ENCODE measurements at places on chromosomes 16 and 17.

DNA sequence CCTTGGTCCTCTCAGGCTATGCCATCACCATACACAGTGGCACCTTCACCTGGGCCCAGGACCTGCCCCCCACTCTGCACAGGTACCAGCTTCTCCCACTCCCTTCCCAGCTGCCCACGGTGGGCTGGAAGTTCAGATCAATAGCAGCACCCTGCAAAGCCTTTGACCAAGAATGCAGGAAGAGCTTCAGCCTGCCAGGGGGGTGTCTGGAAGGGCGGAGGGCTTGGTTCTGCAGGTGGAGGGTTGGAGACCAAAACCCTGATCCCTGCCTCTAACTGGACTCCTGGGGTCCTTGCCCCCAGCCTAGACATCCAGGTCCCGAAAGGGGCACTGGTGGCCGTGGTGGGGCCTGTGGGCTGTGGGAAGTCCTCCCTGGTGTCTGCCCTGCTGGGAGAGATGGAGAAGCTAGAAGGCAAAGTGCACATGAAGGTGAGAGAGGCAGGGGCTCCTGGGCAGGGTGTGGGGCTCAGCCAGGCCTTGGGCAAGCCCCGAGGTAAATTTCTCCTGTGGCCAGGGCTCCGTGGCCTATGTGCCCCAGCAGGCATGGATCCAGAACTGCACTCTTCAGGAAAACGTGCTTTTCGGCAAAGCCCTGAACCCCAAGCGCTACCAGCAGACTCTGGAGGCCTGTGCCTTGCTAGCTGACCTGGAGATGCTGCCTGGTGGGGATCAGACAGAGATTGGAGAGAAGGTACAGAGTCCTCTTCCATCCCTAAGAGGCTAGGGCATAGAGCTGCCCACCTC lies 34.3 kb downstream of the ABCC3 start:
- no peak for DNase-seq

DNA sequence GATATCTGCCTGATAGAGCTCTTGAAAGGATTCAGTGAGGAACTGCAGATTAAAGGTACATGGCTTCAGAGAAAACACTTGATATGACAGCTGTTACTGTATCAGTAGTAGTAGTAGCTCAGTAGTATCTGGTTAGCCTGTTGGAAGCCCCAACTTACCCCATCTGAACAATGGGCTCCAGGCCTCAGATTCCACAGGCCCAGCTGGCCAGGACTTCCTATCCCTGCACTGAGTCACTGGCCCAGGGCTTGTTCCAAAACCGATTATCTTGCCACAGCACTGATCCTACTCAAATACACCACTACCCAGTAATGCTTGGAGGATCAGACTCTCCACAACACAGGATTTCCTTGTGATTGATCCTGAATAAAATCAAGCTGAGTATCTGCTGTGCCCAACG lies 32.6 kb downstream of the DCUN1D3 start:
- DNase-seq, result no peak

- no peak for DNase-seq
Measured at GRCh38 chr16:73289232-73289631, 241.3 kb upstream of the ZFHX3 start.

DNA sequence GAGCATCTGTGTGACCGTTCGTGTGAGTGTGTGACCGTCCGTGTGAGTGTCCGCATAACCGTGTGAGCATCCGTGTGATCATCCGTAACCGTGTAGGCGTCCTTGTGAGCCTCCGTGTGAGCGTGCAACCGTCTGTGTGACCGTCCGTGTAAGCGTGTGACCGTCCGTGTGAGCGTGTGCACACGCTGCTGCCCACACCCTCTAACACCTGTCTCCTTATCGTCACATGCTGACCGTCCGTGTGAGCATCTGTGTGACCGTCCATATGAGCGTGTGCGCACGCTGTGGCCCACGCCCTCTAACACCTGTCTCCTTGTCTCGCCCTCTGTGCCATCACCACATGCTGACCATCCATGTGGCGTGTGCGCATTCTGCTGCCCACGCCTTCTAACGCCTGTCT lies 31.1 kb downstream of the NME3 start:
- no peak for DNase-seq

DNA sequence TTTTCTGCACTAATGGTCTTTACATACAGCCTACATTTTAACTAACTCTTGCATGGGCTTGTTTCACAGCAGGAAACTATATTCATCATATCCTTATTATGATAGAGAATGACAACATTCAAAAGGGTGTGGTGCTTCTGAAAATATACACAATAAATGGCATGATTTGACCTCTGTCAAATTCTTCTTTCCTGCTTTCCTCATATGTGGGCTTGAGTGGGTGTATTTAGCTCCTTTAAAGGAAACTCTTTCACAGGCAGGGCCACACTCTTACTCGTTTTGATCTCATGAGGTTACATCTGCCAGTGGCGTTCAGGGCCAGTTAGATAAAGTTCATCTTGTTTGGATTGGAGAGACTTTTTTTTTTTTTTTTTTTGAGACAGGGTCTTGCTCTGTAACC lies 6.1 kb downstream of the SLC35G3 start:
- DNase-seq, result no peak

DNA sequence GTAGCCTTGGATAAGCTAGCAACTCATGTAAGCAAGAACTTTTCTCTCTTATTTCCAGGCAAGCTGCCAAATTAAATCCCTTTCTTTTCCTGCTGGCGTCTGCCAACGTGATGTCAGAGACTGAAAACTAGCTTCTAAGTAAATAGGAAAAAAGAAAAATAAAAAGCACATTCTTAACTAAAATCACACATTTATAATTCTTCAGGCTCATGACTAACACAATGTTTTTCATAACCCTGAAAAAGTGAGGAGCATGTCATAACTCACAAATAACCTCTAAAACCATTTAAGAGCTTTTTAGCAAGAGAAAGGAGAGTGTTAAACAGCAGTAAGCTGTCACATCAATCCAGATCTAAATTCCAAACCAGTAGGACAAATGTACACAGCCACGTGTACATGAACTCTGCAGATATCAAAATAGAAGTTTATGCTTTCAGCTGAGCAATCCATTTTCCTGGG lies 110.0 kb downstream of the N4BP1 start:
- peak; percentile 66 for DNase-seq

GRCh38 chr17:16877099-16877498 lies 94.8 kb downstream of the TNFRSF13B start:
- no peak for DNase-seq

DNA sequence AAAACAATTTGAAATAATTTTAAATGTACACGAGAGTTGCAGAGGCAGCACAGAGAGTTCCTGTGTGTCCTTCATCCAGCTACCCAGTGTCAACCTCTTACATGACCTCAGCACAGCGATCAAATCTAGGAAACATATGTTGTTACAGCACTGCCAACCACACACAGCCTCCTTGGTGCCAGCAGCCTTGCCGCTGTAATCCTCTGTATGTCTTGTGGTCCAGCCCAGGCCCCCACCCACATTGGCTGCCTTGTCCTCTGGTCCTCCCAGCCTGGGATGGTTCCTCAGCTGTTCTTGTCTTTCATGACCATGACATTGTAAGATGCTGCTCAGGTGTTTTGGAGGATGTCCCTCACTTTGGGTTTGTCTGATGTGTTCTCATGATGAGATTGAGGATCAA lies 178.0 kb downstream of the RPTOR start:
- DNase-seq, result no peak

GRCh38 chr16:12027558-12028287 lies 51.2 kb downstream of the SNX29 start:
- DNase-seq, result no peak

GRCh38 chr17:13157656-13158055 lies 139.8 kb upstream of the ELAC2 start:
- no peak for DNase-seq

GRCh38 chr16:55452996-55453395 lies 26.0 kb upstream of the MMP2 start:
- no peak for DNase-seq

GRCh38 chr17:77778636-77779489 lies 179.6 kb upstream of the TNRC6C start:
- DNase-seq, result no peak

- DNase-seq, result no peak
Measured at GRCh38 chr17:8015236-8015956, 13.0 kb downstream of the GUCY2D start.

DNA sequence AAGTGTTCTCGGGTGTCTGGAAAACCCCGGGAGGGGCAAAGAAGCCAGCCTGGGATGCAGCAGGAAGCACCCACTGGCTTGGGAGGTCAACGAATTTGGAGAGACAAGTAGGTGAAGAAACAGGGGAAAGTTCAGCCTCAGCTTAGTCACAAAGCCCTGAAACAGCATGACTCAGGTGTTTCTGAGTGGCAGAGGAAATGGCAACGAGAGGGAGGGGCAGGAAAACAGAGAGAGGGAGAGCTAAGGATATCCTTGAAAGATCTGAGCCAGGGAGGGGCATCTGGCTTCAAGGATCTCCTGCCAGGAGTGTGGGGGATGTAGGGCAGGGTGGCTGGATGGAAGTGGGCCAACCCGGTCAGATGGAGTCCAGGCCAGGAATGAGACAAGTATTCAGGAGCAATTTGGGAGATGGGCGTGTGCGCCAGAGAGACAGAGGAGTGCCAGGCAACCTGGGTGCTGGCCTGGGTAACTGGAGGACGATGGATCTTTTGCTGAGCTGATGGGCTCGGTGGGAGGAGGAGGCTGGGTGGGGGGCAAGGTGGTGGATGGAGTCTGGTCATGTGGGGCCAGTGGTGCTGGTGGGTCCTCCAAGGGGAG lies 27.2 kb downstream of the ABCC3 start:
- no peak for DNase-seq

- DNase-seq, result no peak
Measured at GRCh38 chr16:11212798-11213196, 43.2 kb downstream of the SOCS1 start.

DNA sequence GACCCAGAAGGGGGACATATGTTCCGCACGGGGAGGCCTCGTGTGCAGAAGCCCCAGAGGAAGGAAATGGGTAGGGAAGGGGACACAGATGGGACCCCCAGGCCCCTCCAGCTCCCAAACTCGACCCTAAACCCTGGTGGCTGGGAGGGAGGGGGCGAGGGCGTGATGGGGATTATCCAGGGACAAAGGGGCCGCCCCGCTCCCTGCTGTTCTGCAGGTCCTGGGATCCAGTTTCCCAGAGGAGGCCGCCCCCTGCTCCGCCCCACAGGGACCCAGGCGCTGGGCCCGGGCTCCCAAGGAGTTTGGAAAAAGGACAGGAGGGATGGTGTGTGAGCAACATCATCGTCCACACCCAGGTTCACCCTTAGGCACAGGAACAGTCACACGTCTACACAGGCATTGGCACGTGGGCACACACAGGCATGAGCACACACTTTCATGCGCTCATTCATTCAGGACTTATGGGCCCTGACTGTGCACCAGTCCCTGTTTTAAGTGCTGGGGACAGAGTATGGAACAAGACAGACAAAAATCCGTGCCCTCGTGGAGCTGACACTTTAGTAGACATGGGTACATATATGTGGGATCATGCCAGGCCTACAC lies 12.8 kb upstream of the FBXL19 start:
- no peak for DNase-seq

DNA sequence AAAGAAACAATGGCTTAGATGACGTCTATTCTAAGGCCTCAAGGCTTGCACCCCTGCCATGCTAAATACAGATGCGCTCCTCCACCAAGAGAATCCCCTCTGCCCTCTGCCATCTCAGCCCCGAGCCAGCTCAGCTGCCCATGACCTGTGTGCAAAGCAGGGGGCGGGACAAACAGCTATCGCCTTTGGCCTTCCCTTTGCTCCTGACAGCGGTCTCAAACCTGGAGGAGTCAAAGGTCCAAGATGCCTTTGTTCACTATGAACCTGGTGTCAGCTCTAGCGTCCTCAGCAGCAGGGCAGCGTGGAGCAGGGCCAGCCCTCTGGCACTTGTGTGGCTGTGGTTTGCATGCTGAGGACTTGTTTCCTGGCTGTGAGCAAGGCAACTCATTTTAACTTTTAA lies 12.3 kb downstream of the SLX4 start:
- DNase-seq, result no peak

- DNase-seq, result no peak
Measured at GRCh38 chr17:44581868-44582267, 24.6 kb downstream of the FZD2 start.

- no peak for DNase-seq
Measured at GRCh38 chr16:720990-721764, at the start of gene ANTKMT. TSS of gene ANTKMT (plus strand) at chr16:721146. CDS start at chr16:721275, 129 bp downstream.

DNA sequence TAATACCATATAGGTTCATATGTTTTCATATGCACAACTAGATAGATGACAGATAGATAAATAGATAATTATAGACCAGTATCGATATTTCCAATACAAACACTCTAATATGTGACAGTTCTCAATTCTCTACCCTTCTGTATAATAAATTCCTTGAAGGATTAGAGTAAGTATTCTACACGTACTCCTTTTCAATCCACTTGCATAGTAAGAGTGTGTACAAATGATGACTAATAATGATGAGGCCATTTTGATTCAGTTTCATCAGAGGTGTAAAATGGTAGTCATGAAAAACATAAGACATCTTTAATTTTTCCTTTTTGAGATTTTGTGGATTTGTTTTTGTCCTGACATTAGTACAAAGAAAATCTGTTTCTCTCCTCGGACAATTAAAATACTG lies 188.3 kb upstream of the WSB1 start:
- DNase-seq, result no peak

DNA sequence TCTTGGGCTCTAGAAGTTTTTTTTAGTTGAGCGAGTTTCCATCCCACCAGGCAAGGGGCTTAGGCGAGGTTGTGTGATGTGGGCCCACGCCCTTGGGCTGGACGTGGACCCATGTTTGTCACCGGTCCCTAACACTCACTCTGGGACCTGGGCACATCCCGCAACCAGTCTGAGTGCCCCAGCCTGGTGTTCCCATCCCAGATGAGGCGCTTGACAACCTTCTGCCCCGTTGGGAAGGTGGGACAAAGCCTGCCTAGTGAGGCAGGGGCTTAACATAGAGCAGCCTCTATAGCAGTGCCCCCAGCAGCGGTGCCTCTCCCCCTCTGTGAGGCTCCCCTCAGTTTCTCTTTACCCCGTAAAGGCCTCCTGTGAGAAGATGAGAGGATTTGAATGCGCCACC lies 22.5 kb downstream of the CMIP start:
- DNase-seq, result no peak

GRCh38 chr16:69105501-69106361 lies at the start of gene HAS3:
TSS of gene HAS3 (plus strand) at chr16:69105653. CDS start at chr16:69109396, 3,743 bp downstream.
- no peak for DNase-seq

- DNase-seq, result no peak
Measured at GRCh38 chr16:63005356-63005755, 969.1 kb upstream of the CDH8 start.

- no peak for DNase-seq
Measured at GRCh38 chr16:71867939-71868338, 16.0 kb downstream of the ZNF821 start.

DNA sequence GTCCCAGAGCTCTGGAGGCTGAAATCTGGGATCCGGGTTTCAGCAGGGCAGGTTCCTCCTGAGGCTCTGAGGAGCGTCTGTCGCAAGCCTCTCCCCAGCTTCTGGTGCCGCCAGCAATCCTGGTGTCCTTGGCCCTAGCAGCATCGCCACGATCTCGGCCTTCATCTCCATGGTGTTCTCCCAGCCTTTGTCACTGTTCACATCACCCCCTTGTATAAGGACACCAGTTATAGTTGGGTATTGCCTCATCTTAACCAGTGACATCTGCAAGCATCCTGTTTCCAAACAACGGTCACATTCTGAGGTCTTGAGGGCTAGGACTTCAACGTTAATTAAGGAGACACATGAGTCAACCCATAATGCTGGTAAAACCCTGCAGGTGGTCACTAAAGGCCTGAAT lies 2.8 kb upstream of the PPP1R27 start:
- no peak for DNase-seq

- no peak for DNase-seq
Measured at GRCh38 chr16:27344721-27345120, 30.9 kb downstream of the IL4R start.

- DNase-seq, result no peak
Measured at GRCh38 chr17:28043296-28043695, 819 bp downstream of the NLK start.

- DNase-seq, result no peak
Measured at GRCh38 chr17:46264456-46265198, 30.3 kb upstream of the LRRC37A start.
